ENCODE measurements at places on chromosomes 16 and 17.

- DNase-seq, result no peak
Measured at GRCh38 chr16:57946181-57946801, 24.6 kb downstream of the CNGB1 start.

DNA sequence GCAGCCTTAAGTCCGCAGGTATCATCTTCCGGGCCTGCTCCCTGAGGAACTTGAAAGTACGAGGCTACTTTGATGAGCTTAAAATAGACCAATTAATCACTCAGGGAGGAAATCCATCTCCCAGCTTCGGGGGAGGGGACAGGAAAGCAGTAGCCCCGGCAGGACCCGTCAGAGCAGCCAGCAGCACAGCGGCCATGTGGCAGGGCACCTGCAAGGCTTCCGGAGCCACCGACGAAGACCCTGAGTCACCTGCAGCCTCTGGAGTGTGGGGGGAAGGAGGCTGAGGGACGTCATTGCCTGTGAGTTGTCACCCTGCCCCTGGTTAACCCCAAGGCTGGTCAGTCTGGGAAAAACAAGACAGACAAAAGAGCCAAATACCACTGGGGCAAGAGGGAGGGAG lies 4.4 kb upstream of the CYB561 start:
- DNase-seq, result no peak

DNA sequence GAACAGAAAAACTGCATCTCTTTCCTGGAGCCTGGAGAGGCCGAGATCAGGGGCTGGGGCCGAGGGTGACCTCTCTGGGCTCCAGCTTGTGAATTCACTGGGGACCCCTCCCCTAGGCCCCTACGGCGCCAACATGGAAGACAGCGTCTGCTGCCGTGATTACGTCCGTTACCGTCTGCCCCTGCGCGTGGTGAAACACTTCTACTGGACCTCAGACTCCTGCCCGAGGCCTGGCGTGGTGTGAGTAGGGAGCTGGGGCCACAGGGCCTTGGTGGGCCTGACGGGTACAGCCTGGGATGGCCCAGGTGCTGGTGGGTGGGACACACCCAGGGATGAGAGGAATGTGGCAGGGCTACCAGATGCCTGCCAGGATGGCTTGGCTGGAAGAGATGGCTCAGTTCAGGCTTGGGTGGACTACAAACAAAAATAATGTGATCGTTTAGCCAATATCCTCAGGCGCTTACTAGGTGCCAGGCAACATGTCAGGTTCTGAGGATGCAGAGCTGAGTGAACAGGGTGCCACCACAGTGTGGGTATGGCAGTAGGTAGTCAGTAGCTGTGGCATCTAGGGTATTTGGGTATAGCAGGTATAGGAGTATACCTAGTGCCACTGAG lies 1.8 kb downstream of the CCL22 start:
- no peak for DNase-seq

DNA sequence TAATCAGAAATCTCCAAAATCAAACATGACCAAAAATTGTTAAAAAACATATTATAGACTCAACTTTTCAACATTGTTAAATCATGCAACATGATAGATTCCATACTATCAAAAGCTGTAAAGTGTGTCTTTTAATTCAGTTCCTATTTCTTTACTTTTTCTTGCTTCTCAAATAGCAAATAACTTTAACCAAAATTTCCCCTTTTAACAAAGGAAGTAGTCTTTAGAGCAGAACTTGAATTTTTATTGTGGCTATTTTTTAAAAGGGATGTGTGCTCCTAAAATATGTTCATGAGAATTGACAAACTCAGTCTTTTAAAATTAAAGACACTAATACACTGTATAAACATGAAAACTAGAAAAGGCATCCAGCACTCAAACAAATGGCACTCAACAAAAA lies 49.1 kb downstream of the SPAG9 start:
- no peak for DNase-seq

DNA sequence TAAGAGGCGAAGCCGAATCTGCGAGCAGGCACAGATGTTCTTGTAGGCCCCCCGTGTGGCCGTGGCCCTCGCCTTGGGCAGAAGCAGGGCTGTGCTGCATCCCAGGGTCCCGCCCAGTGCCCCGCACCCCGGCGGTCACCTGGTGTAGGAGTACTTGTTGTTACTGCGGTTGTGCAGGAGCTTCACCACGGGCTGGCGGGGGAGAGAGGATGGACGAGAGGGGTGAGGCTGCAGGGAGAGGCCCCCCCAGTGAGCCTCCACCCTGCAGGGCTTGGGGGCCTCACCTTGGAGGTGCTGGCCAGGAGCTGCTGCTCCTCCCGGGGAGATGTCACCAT lies 11.4 kb downstream of the ASPHD1 start:
- DNase-seq, result no peak

DNA sequence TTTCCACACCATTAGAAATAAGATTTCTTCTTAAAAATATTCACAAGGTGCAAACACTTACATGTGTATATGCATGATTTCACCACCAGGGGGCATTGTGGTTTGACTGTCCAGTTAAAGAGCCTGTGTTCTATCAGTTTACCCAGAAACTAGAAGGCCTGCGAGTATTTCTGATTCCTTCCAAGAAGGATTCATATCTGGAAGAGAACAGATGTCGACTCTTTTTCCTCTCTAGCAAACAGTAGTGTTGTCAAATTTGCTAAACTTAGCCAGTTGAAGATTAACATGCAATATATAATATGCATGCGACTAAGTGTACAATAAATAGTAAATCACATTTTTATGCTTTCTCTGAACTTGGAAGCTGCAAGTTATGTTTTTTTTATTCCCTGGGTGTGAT lies 404.1 kb downstream of the WWOX start:
- peak; percentile 73 for DNase-seq

- DNase-seq, result no peak
Measured at GRCh38 chr16:3115561-3115960, 3.2 kb downstream of the ZNF205 start.

All from right renal pelvis (tissue), 4 donors.